ENCODE measurements at places on chromosomes 4 and X.

GRCh38 chr4:67229148-67229547, 316.2 kb downstream of the CENPC start:
- H3K36me3 ChIP-seq, result no peaks in the 10 kb centered on the region
- no peaks in the 10 kb centered on the region for H3K27me3 ChIP-seq
- no peak for DNase-seq

DNA sequence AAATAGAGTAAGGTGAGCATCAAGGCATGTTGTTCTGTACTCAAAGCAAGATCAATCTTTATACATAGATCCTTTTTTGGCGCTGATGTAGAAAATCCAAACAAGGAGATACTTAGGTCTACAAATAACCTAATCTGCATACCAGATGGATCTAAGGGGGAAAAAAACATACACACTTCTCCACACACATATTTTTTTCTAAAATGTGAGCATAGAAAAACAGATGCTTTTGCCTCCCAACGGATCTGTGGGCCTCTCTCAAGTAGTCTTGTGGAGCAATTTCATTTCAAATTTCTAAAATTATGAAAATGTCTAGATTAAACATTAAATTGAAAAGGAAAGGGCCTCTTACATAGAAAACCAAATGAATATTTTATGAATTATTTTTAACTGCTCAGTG, 166.1 kb downstream of the GRIA3 start:
- no peaks in the 10 kb centered on the region for H3K4me1 ChIP-seq
- DNase-seq, result no peak
- H3K4me3 ChIP-seq, result no peak overlapping the region
- no peaks in the 10 kb centered on the region for H3K27me3 ChIP-seq

GRCh38 chr4:136643416-136643815, 888.9 kb downstream of the PCDH18 start:
- no peak for DNase-seq
- H3K36me3 ChIP-seq, result no peaks in the 10 kb centered on the region
- H3K4me3 ChIP-seq, result no peak overlapping the region
- no peaks in the 10 kb centered on the region for H3K27me3 ChIP-seq
- no peak overlapping the region for H3K27ac ChIP-seq

- peaks cover 34% of the 10 kb centered on the region for H3K4me1 ChIP-seq
- peak overlapping the region; percentile 56 for H3K27ac ChIP-seq
- H3K27me3 ChIP-seq, result no peaks in the 10 kb centered on the region
- no peaks in the 10 kb centered on the region for H3K36me3 ChIP-seq
- no peak for DNase-seq
Observed at GRCh38 chr4:15402146-15402545, 25.7 kb upstream of the C1QTNF7 start.

- DNase-seq, result no peak
- H3K27me3 ChIP-seq, result no peaks in the 10 kb centered on the region
- no peak overlapping the region for H3K27ac ChIP-seq
- no peaks in the 10 kb centered on the region for H3K36me3 ChIP-seq
- no peak overlapping the region for H3K4me3 ChIP-seq
- H3K4me1 ChIP-seq, result no peaks in the 10 kb centered on the region
Observed at GRCh38 chrX:119374736-119375135, 24.4 kb upstream of the SLC25A43 start.

DNA sequence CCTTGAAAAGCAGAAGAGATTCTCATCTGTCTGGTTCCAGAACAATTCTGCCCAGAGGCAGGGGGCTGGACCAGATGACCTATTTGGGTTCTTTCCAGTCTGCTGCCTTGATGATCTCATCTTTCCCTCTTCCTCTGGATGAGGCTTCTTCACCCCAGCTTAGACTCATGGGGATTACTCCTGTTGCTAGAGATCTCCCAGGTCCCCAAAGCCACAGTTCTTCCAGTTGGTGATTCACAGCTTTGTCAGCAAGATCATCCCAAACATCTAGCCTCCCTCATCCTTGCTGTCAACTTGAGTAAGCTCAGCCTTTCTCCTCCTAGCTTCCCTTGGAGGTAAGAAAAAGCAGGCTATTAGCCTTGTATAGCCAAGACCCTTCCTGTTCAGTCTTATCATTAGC, 64.2 kb upstream of the PJA1 start:
- no peak for DNase-seq
- no peak overlapping the region for H3K4me3 ChIP-seq
- H3K36me3 ChIP-seq, result no peaks in the 10 kb centered on the region

DNA sequence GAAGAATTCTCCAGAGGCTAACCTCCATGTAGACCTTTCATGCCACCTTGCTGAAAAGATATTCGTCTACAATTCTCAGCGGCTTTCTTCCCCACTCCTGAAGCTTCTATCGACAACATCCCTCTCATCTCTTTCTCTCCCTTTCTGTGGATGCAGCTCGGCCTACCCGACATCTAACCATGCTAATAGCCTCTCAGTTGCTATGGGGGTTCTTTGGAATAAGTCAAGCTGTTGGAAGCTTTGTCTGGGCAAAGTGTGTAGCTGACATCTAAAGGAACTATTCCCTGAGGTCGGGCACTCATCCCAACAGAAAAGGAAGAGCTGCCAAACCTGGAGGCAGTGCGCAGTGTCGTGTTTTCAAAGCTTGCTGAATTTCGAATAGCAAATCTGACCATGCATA, 192.1 kb downstream of the RBMX2 start:
- no peak for DNase-seq
- H3K4me1 ChIP-seq, result no peaks in the 10 kb centered on the region
- no peaks in the 10 kb centered on the region for H3K27me3 ChIP-seq
- no peak overlapping the region for H3K4me3 ChIP-seq
- no peak overlapping the region for H3K27ac ChIP-seq

DNA sequence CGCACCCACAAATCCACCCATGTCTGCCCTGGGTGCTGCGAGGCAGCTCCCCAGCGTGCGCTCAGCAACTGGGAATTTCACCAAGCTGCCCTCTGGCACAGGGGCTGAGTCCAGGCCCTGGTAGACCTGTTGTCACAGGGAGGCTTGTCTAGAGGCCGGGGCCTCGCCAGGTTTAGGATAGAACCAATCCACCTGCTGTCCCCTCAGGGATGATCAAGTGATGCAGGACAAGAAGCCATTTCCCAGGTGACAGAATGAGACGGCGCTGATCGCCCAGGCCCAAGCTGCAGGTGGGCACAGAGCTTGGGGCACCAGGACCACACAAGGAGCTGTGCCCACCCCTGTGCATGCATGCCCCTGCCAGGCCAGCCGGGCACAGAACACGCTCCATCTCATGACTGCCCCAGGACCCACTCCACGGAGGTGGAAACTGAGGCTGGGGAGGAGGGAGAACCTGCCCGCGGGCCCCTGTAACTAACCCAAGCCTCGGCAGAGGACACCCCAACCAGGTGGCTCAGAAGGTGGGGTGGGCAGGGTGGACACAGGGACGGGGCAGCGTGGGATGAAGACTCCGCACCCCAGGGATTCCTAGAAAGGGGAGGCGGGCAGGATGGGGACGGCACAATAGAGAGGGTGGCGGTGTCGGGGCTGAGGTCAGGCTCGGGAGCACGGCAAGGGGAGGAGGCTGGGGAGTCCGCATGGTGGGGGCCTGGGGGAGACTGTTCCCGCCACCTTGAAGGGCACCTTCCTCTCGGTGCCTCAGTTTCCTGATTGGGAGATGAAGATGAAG, 78.0 kb downstream of the ZFYVE28 start:
- no peak for DNase-seq
- no peaks in the 10 kb centered on the region for H3K4me1 ChIP-seq
- no peak overlapping the region for H3K27ac ChIP-seq
- H3K27me3 ChIP-seq, result no peaks in the 10 kb centered on the region
- no peak overlapping the region for H3K4me3 ChIP-seq

DNA sequence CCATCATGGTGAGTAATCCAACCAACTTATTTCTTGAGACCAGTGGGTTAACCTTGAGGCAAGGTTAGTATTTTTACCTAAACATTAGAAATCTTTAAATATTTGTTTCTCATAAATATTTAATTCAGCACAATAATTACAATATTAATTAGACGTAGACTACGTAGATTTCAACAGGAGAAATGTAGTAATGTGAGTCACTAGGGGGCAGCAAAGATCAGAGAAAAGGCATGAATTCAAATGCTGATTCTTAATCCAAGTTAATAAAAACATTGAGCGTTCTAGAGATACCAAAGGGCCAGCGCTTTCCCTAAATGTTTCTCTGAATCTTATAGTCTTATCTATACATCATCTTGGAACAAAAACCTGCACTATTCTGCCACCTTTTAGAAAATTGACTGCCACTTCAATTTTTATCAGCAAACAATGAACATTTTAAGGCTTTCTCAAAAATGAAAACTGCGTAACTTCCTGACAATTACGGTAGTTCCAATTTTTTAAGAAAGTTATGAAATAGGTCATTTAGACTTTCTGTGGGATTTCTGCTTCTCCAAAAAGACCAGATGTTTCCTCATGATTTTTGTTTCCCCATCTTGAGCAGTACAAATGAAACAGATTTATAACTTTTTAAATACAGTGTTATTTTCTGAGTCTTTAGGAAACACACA, 180.7 kb downstream of the GASK1B start:
- DNase-seq, result peak; percentile 20
- no peak overlapping the region for H3K27ac ChIP-seq
- H3K4me3 ChIP-seq, result peak overlapping the region; percentile 19
- H3K36me3 ChIP-seq, result no peaks in the 10 kb centered on the region
- no peaks in the 10 kb centered on the region for H3K27me3 ChIP-seq
- no peaks in the 10 kb centered on the region for H3K4me1 ChIP-seq

GRCh38 chr4:110753466-110753865, 130.6 kb upstream of the PITX2 start:
- no peak for DNase-seq
- no peak overlapping the region for H3K4me3 ChIP-seq
- no peaks in the 10 kb centered on the region for H3K4me1 ChIP-seq
- no peak overlapping the region for H3K27ac ChIP-seq
- no peaks in the 10 kb centered on the region for H3K27me3 ChIP-seq

DNA sequence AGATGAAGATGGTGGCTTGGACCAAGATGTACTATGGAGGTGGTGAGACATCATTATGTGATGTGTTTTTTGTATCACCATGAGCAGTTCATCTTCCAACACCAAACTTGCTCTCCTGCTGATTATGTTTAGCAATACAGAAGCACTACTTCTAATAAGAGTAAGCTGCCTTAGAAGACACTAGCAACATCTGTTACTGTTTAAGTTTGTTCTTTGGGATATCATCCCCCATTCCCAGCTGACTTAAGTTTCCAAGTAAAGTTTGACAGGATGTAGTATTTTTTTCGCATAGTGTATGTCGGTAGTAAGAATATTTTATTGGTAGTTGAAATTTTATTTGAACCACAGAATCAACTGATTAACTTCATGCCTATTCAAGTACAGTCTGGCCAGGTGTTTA, 123.5 kb upstream of the BMPR1B start:
- no peaks in the 10 kb centered on the region for H3K4me1 ChIP-seq
- no peak overlapping the region for H3K27ac ChIP-seq
- no peak overlapping the region for H3K4me3 ChIP-seq
- DNase-seq, result no peak
- H3K27me3 ChIP-seq, result no peaks in the 10 kb centered on the region

DNA sequence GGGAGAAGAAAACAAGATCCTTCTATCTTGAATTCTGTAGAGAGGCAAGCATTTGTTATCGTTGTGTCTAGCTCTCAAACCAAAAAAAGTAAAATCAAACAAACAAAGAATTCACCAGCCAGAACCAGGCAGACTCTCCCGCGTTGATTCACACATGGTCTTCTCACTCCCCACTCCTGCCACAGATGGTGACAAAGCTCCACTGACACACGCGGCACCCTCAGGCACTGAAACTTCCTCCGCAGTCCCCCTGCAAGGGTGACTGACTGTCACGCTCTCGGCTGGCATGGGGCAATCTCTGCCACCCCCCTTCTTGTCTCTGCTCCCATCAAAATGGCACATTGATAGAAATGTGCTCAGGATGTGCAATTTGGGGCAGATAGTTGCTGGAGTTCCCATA, 304.9 kb downstream of the DHX15 start:
- DNase-seq, result no peak
- no peaks in the 10 kb centered on the region for H3K27me3 ChIP-seq
- no peaks in the 10 kb centered on the region for H3K4me1 ChIP-seq
- no peak overlapping the region for H3K27ac ChIP-seq
- no peaks in the 10 kb centered on the region for H3K36me3 ChIP-seq

DNA sequence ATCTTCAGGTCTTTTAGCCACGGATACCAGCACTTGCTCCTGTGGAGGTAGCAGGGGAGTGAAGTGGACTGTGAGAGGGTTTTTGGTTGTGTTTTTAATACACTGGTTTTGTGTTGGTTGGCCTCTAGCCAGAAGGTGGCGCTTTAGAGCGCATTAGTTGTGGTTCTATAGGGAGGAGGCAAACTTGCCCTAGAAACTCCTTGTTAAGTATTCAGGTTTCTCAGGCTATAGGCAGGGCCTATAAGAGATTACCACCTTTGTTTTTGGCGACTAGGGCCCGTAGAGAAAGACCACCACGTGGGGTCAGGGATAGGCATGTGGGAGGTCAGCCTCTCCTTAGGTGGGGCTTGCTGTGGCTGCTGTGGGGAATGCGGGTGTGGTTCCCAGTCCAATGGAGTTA, 221.6 kb upstream of the SPANXN4 start:
- H3K27ac ChIP-seq, result no peak overlapping the region
- H3K4me1 ChIP-seq, result no peaks in the 10 kb centered on the region
- no peak for DNase-seq
- no peak overlapping the region for H3K4me3 ChIP-seq
- no peaks in the 10 kb centered on the region for H3K36me3 ChIP-seq

DNA sequence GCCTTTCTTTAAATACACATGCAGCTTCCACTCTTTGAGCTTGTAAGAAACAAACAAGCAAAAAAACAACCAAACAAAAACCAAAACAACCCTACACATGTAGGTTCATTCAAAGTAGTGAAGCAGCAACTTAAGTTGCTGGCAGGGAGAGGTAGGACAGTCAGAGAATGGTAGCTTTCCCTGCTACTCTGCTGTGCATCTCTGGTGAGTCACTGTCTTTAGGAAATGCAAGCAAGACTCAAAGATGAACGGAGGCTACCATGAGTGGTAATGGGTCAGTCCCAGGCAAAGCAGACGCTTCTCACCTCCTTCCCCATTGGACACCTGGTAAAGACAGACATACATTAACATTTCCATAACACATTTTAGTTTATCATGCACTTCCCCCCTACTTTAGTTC, 43.2 kb downstream of the PGRMC2 start:
- no peak for DNase-seq
- H3K36me3 ChIP-seq, result no peaks in the 10 kb centered on the region
- H3K4me1 ChIP-seq, result no peaks in the 10 kb centered on the region

- H3K4me1 ChIP-seq, result no peaks in the 10 kb centered on the region
- H3K27me3 ChIP-seq, result no peaks in the 10 kb centered on the region
- no peak overlapping the region for H3K4me3 ChIP-seq
Observed at GRCh38 chr4:67721315-67721769, 20.4 kb upstream of the UBA6 start.

Measured in naive thymus-derived CD4-positive, alpha-beta T cell (primary cell).